Fibroblast of skin of right biceps (primary cell): ENCODE measurements at places on chromosomes 4 and X.

DNA sequence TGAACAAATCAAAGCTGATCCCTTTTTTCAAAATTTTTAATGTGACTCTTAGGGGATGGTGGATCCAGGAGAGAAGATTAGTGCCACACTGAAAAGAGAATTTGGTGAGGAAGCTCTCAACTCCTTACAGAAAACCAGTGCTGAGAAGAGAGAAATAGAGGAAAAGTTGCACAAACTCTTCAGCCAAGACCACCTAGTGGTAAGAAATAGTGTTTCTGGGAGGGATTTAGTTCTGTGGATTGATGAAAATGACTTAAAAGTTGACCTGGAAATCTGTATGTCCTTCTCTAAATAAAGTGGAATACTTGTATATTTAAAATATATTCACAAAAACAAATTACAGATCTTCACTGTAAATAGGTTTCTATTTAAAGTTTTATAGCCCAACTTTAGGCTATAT, 29.2 kb downstream of the NUDT9 start:
- DNase-seq: no peak

DNA sequence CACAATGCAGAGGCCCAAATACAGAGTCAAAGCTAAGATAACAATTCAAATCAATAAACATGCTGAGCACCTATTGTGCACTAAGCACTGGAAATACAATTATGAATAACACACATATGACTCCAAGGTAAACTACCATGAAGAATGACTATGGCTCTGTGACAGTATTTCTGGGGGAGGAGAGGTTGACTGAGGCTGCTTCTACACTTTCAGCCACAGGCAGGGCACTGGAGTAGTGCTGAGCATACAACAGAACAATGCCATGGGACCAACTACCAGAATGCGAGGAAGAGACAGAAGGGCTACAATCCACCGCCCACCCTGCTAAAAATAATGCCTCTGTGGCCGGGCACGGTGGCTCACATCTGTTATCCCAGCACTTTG, 13.7 kb downstream of the TEC start:
- DNase-seq: no peak

GRCh38 chrX:26100421-26100920, 37.7 kb upstream of the MAGEB18 start:
- peak; percentile 0 for DNase-seq

GRCh38 chr4:6639137-6639680, 1.3 kb upstream of the MRFAP1 start:
- DNase-seq: no peak

- peak; percentile 99 for DNase-seq
Measured at GRCh38 chr4:39638354-39639239, at the start of gene SMIM14. TSS of gene SMIM14 (minus strand) at chr4:39638865. CDS start at chr4:39605145, 33,720 bp downstream.

DNA sequence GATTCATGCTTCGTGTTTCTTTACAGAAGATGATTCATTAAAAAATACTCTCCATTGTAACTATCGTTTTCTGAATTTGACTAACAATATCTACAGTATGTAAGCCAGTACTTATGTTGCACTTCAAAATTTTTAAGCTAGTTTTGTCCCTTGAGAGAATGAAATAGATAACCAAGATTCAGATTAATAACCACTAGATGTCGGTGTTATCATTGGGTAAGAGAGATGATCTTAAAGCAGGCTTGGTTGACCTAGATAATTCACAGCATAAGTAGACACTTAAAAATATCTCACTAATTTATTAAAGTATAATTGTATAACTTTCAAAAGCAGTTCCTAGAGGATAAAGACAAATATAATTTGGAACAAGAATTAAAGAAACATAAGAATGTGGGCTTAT, 430.9 kb downstream of the C4orf33 start:
- DNase-seq: peak; percentile 3

GRCh38 chr4:40550948-40551462, 78.7 kb downstream of the RBM47 start:
- peak; percentile 45 for DNase-seq

GRCh38 chrX:132778917-132779316, 179.5 kb downstream of the HS6ST2 start:
- DNase-seq: no peak
